Bronchial epithelial cell (primary cell): ENCODE measurements at places on chromosomes 1 and 21.

DNA sequence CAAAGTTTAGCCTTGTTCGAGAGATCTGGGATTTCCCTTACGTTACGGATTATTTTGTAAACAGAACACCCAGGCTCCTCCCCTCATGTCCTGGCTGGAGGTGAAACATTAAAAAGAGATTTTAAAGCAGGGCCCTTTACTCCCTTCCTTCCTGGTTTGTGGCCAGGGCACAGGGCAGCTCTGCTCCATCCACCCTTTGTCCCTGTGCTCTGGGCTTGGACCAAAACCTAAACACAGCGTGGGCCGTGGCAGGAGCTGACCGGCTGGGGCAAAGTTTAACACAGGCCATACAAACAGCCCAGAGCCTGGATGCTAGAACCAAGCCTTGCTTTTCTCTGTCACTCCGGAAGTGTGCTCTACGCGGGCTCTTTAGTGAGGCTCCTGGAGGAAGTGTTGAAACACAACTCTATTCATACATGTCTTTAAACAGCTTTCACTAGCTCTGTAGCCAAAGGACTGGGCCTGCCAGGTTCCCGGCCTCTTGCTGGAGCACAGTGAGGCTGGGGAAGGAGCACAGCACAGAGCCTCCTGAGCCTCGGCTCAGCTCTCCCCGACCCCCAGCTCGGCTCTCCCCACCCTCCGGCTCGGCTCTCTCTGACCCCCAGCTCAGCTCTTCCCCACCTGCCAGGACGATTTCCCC is 84.7 kb downstream of the PDE9A start:
- DNase-seq: no peak

GRCh38 chr1:24926563-24927249 is 3.4 kb downstream of the RUNX3 start:
- DNase-seq: no peak

- no peak for DNase-seq
Observed at GRCh38 chr21:41317458-41317857, 857 bp downstream of the FAM3B start.

GRCh38 chr1:55445416-55445815 is 230.3 kb upstream of the USP24 start:
- no peak for DNase-seq

DNA sequence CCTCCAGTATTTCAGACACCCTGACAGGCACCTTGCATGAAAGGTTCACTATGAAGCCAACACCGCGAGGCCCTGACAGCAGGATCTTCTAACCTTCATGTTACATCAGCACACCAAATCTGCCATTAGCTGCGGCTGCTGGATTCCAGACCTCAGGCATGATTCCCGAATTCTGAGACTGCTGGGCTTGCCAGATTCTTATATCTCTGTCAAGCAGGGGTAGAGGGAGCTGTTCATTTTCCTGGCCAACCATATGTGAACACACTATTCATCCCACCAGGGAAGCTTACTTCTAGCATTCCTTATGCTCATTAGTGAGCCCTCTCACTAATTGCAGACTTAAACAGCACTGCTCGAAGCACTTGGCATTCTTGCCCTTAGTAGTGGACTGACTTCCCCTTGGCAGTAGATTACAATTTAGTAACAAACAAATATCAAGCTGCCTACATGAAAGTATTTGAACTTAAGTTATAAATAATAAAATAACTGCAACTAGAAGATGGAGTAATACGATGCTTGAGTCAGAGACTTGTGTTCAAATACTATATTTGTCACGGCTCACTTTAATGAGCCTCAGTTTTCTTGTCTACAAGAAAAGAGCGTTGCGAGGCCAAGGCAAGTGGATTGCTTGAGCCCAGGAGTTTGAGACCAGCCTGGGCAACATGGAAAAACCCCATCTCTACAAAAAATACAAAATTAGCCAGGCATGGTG is 43.3 kb downstream of the NID1 start:
- no peak for DNase-seq

GRCh38 chr1:109492779-109493178 is 1.1 kb upstream of the CYB561D1 start:
- DNase-seq: no peak
